RWPE1 (cell line): ENCODE measurements at places on chromosomes 7 and 10.

GRCh38 chr7:47873762-47874161 lies 74.5 kb downstream of the PKD1L1 start:
- DNase-seq = no peak

DNA sequence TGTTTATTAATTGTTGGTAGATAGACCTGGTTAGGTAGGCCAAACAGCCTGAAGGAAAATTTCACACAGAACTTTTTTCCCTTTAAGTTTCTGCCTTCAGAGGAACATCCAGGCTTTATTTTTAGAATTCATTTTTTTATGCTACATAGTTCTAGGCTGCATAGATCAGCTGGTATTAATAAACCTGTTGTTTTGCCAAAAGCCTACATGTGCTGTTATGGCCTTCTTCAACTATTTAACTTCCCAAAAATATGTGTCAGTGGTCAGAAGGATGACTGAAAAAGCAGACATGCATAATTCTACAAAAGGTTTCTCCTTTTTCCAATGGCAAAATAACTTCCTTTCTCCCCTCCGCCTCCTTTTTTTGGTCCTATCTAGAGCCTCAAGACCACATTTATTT lies 303.0 kb upstream of the DKK1 start:
- DNase-seq = no peak

DNA sequence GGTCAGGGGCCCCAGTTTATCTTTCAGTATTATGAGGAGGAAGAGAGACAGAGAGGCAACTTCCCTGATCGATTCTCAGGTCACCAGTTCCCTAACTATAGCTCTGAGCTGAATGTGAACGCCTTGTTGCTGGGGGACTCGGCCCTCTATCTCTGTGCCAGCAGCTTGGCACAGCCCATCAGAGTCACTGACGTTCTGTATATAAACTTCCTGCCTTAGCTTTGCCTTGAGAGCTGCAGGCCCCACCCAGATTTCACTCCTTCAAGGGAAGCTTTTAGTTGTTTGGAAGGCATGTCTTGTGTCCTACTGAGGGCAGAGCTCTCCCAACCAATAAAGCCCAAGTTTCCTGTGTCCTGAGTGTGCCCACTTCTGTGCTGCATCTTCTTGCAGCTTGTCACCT lies 242.5 kb upstream of the PRSS58 start:
- DNase-seq = no peak

GRCh38 chr7:116787881-116788280 lies 74.5 kb upstream of the CAPZA2 start:
- DNase-seq = no peak

- no peak for DNase-seq
Observed at GRCh38 chr10:32461203-32461602, 15.3 kb downstream of the CCDC7 start.

- no peak for DNase-seq
Observed at GRCh38 chr10:119299531-119299930, 92.2 kb downstream of the GRK5 start.

- no peak for DNase-seq
Observed at GRCh38 chr7:36117203-36117840, 35.7 kb upstream of the EEPD1 start.
